ENCODE measurements at places on chromosomes 1 and 21. TPM values are rescaled to one million over a fixed set of nuclear protein-coding genes. Genes with fewer than 3 reads are reported as not detected.

DNA sequence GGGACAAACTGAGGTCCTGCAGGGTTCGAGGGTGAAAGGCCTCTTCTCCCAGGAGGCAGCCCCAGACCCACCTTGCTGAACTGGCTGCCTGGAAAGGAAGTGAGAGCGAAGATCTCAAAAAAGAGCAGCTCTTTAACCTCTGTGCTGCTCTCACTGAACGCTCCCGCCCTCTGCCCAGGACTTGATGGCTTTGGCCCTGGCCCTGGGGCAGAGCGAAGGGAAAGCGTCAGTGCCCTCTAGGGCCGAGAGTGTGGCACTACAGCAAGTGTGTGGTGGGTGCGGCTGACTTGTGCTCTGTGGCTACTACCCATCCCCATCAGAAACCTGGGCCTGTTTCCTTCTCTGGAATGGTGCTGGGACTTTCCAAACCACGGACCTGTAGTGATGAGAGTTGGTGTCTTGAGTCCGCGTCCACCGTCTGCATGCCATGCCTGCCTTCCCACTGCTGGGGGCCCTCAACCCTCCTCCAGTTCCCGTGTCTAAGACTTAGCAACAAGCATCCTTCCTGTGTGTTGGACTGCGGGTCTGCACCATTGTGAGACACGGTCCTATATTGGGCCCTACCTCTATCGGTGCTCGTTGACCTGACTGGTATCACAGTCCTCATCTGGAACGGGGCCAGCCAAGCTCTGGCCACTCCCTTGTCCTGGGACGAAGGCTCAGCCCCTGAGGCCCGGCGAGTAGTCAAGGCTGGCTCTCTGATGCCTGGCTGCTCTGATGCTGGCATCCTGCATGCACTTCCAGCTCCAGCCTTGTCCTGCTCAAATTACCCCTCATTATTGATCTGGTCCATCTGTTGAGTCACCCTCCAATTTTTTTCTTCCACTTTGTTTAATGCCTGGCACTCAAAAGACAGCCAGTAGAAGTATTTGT is 180.3 kb downstream of the DISC1 start:
- H3K4me1 ChIP-seq, result peaks cover 9% of the 10 kb centered on the region
- DNase-seq, result peak; percentile 74
- H3K36me3 ChIP-seq, result no peaks in the 10 kb centered on the region
- no peak overlapping the region for H3K27ac ChIP-seq
- H3K4me3 ChIP-seq, result no peak overlapping the region
- H3K27me3 ChIP-seq, result no peaks in the 10 kb centered on the region

DNA sequence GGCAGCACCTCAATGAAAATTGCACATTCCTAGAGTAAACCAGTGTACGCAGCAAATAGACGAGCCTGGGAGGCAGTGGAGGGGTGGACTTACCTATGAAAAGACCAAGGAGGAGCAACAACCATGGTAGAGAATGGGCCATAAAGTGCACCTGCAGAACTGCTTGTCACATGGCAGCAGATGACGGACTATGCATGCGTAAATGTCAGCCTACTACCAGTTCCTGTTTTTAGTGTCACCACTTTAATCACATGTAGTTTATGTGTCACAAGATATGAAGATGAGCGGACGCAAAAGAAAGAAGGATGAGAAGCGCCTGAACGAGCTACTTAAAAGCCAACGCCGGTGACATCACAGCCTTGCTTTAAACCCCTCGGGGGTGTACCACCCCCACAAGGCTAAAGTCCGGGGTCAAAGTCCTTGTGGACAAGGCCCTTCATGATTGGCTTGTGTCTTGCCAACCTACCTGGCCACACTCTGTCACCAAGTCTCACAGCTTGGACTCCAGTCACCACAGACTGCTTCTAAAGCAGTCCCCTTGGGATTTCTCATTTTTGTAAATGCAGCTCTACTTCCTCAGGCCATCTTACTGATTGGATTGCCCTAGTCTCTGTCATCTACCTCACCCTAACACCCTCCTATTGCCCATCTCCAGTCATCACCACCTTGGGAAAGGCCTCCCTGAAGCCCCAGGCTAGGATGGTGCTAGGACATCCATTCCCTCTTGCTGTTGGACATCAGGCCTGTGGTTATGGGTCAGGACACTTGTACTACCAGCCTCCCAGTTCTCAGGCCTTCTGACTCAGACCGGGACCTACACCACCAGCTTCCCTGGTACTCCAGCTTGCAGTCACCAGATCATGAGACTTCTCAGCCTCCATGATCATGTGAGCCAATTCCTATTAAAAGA is 6.0 kb upstream of the LY9 start:
- no peak overlapping the region for H3K27ac ChIP-seq
- no peaks in the 10 kb centered on the region for H3K27me3 ChIP-seq
- H3K36me3 ChIP-seq, result no peaks in the 10 kb centered on the region
- H3K4me3 ChIP-seq, result no peak overlapping the region
- DNase-seq, result no peak

- DNase-seq, result no peak
- H3K27ac ChIP-seq, result no peak overlapping the region
- no peaks in the 10 kb centered on the region for H3K4me1 ChIP-seq
- no peak overlapping the region for H3K4me3 ChIP-seq
Observed at GRCh38 chr1:222257027-222257426, 290.9 kb downstream of the HHIPL2 start.

ZC3H12A gene
- total RNA-seq, result 13.5 TPM

NR5A2 gene
- 0.44 TPM for total RNA-seq

AGTRAP gene
- 47.2 TPM for total RNA-seq

EVA1B gene
- 24.6 TPM for total RNA-seq

Data from right atrium auricular region (tissue), 2 donors.